Uterus (tissue), 4 donors: ENCODE measurements at places on chromosomes 13 and 19.

DNA sequence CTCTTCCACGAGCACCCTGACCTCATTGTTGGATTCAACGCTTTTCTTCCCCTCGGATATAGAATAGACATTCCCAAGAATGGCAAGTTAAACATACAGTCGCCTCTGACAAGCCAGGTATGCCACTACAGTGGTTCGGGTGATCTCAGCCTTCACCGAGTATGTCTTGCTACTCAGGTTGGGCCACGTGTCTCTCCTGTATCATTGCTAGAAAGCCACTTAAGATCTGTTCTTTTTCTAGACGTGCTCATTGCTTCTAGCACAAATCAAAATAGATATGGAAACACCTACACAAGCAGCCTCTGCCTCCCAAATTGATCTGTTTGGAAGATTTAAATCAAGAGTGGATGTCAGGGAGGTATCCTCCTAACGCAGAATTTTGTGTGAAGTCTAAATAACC lies 2.3 kb downstream of the SIN3B start:
- no peak for DNase-seq
- H3K4me3 ChIP-seq, result no peak overlapping the region
- H3K36me3 ChIP-seq, result no peaks in the 10 kb centered on the region
- no peaks in the 10 kb centered on the region for H3K27me3 ChIP-seq
- peaks cover 5% of the 10 kb centered on the region for H3K4me1 ChIP-seq

- H3K4me1 ChIP-seq, result no peaks in the 10 kb centered on the region
- H3K4me3 ChIP-seq, result no peak overlapping the region
- H3K27me3 ChIP-seq, result no peaks in the 10 kb centered on the region
- no peak overlapping the region for H3K27ac ChIP-seq
- DNase-seq, result no peak
- no peaks in the 10 kb centered on the region for H3K36me3 ChIP-seq
Measured at GRCh38 chr13:96002322-96003131, 50.7 kb downstream of the UGGT2 start.

GRCh38 chr13:98422046-98422445 lies 154.9 kb downstream of the STK24 start:
- no peaks in the 10 kb centered on the region for H3K27me3 ChIP-seq
- no peaks in the 10 kb centered on the region for H3K4me1 ChIP-seq
- no peak overlapping the region for H3K27ac ChIP-seq
- H3K4me3 ChIP-seq, result no peak overlapping the region
- DNase-seq, result no peak

DNA sequence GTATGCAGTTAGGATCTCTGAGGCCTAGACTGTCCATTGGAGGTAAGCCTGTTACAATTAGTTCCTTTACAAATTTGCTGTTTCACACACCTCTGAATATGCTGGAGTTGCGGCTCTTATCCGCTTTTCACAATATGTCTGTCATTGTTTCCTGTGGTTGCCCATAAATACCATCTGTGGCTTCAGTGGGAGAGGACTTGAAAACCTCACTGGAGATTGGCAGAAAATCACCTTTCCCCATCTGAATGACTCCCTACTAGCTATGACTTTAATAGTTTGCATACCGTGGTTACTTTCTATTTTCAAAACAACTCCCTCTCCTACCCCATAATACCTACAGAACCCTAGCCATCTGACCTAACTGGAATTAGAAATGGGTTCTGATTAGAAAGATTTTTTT lies 454.3 kb downstream of the PCDH17 start:
- no peak for DNase-seq
- H3K36me3 ChIP-seq, result no peaks in the 10 kb centered on the region
- H3K4me1 ChIP-seq, result no peaks in the 10 kb centered on the region
- no peak overlapping the region for H3K4me3 ChIP-seq
- H3K27ac ChIP-seq, result no peak overlapping the region

- no peaks in the 10 kb centered on the region for H3K36me3 ChIP-seq
- no peak for DNase-seq
- H3K27me3 ChIP-seq, result no peaks in the 10 kb centered on the region
- H3K4me1 ChIP-seq, result no peaks in the 10 kb centered on the region
- H3K27ac ChIP-seq, result no peak overlapping the region
Measured at GRCh38 chr13:59266478-59267063, 897.2 kb downstream of the DIAPH3 start.

GRCh38 chr13:40146611-40147117 lies 491.2 kb downstream of the COG6 start:
- H3K27me3 ChIP-seq, result no peaks in the 10 kb centered on the region
- no peak overlapping the region for H3K4me3 ChIP-seq
- peaks cover 10% of the 10 kb centered on the region for H3K4me1 ChIP-seq
- no peaks in the 10 kb centered on the region for H3K36me3 ChIP-seq

- H3K27ac ChIP-seq, result no peak overlapping the region
- H3K4me1 ChIP-seq, result no peaks in the 10 kb centered on the region
- H3K36me3 ChIP-seq, result no peaks in the 10 kb centered on the region
- no peak for DNase-seq
- no peak overlapping the region for H3K4me3 ChIP-seq
- no peaks in the 10 kb centered on the region for H3K27me3 ChIP-seq
Measured at GRCh38 chr19:5389353-5389752, 48.7 kb upstream of the PTPRS start.

DNA sequence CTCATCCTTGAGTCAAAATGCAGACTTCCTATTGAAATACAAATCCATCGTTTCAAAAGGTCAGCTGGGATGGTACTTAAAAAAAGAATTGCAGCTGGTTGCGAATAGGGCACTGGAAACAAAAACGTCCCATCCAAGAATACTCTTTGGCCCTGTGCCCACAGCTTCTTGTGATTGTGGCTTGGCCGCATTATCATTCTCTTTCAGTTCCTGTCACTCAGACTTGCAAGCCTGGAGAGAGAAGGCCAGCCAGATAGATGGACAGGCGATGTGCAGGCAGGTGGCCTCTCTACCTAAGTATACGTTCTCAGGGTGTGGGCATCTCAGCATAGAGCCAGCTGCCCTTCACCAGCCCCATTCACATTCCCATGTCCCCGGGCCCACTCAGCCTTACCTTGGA lies 208.5 kb upstream of the ZNF536 start:
- DNase-seq, result no peak
- no peak overlapping the region for H3K27ac ChIP-seq
- no peaks in the 10 kb centered on the region for H3K4me1 ChIP-seq
- no peaks in the 10 kb centered on the region for H3K27me3 ChIP-seq
- H3K4me3 ChIP-seq, result no peak overlapping the region

GRCh38 chr19:6802336-6803035 lies 30.0 kb downstream of the VAV1 start:
- DNase-seq, result no peak
- H3K27me3 ChIP-seq, result no peaks in the 10 kb centered on the region
- no peak overlapping the region for H3K4me3 ChIP-seq
- no peaks in the 10 kb centered on the region for H3K4me1 ChIP-seq
- no peak overlapping the region for H3K27ac ChIP-seq

DNA sequence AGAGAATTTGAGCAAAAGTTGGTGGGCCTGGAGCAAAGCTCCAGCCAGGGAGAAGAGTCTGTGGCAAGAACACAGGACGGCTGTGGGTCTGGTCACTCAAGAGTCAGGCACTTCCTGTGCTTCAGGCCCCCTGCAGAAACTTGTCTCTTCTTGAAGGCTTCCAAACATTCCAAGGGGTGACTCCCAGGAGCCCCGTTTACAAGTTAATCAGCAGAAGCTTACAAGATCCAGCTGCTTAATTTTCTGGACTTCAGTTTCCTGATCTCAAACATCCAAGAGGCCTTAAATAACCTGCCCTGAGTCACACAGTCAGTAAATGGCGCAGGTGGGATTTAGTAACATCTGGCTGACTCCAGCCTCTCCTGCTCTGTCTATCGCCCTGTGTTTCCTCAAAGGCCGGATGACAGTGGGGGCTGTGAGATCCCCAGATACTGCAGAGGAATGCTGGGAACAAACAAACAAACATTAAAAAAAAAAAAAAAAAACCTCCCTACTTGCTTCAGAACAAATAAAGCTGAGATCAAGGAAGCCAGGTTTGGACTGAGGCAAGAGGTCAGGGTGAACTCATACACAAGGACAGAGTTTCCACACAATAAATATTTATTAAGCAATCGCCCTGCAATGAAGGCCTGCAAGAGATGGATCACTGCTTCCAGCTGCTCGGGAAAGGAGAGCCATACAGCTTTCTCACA lies 175.4 kb upstream of the RFC3 start:
- no peaks in the 10 kb centered on the region for H3K27me3 ChIP-seq
- DNase-seq, result peak; percentile 83
- H3K36me3 ChIP-seq, result no peaks in the 10 kb centered on the region

GRCh38 chr13:32045537-32045936 lies 14.0 kb downstream of the FRY start:
- peak overlapping the region; percentile 71 for H3K27ac ChIP-seq
- no peaks in the 10 kb centered on the region for H3K36me3 ChIP-seq
- no peak for DNase-seq
- no peaks in the 10 kb centered on the region for H3K4me1 ChIP-seq
- H3K27me3 ChIP-seq, result no peaks in the 10 kb centered on the region

DNA sequence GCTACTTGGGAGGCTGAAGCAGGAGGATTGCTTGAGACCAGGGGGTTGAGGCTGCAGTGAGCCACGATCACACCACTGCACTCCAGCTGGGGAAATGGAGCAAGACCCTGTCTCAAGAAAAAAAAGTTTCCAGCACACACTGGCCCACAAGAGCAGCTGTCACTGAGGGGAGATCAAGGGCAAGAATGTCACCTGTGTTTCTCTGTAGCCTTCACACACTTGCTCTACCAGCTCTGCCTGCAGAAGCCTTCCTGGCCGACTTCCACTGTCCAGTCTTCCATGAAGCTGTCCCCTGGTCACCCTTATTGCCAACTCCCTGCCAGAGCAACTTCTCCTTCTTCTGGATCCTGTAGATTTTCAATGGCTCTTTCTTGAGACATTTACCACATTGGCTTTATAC lies 158.0 kb downstream of the KCTD15 start:
- H3K4me1 ChIP-seq, result no peaks in the 10 kb centered on the region
- H3K36me3 ChIP-seq, result no peaks in the 10 kb centered on the region
- no peak overlapping the region for H3K27ac ChIP-seq
- no peaks in the 10 kb centered on the region for H3K27me3 ChIP-seq

DNA sequence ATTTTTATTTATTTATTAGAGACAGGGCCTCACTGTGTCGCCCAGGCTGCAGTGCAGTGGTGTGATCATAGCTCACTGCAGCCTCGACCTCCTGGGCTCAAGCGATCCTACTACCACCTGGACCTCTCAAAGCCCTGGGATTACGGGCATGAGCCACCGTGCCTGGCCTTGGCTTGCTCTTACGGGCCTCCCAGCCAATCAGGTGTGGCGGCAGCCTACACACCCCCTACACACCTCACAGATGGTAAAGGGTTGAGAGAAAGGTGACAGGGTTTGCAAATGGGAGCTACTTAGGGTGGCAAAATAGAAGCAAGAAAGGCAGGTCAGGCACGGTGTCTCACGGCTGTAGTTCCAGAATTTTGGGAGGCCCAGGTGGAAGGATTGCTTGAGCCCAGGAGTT lies 1.0 kb upstream of the ZBTB32 start:
- H3K27ac ChIP-seq, result no peak overlapping the region
- no peaks in the 10 kb centered on the region for H3K36me3 ChIP-seq
- no peak for DNase-seq
- H3K4me3 ChIP-seq, result no peak overlapping the region

DNA sequence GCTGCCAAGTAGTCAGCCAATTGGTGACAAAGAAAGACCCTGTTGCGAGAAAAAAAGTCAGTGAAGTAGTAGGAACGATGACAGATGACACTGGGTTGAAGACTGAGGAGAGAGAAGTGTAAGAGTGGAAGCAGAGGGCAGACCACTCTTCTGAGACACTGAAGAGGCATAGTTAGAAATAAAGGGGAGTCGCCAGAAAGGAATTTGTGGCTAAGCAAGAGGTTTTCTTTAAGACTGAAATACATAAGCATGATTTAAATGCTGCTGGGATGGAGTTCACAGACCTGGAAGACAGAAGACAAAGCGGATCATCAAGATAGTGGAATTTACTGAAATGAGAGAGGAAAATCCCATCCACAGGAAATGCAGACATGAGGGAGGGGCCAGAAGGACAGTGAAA lies 56.2 kb upstream of the USPL1 start:
- no peak overlapping the region for H3K4me3 ChIP-seq
- no peaks in the 10 kb centered on the region for H3K36me3 ChIP-seq
- DNase-seq, result no peak
- no peaks in the 10 kb centered on the region for H3K4me1 ChIP-seq

- H3K36me3 ChIP-seq, result no peaks in the 10 kb centered on the region
- H3K4me1 ChIP-seq, result no peaks in the 10 kb centered on the region
- DNase-seq, result no peak
- H3K27ac ChIP-seq, result no peak overlapping the region
- H3K4me3 ChIP-seq, result no peak overlapping the region
Measured at GRCh38 chr13:100604918-100605710, 16.5 kb upstream of the GGACT start.

DNA sequence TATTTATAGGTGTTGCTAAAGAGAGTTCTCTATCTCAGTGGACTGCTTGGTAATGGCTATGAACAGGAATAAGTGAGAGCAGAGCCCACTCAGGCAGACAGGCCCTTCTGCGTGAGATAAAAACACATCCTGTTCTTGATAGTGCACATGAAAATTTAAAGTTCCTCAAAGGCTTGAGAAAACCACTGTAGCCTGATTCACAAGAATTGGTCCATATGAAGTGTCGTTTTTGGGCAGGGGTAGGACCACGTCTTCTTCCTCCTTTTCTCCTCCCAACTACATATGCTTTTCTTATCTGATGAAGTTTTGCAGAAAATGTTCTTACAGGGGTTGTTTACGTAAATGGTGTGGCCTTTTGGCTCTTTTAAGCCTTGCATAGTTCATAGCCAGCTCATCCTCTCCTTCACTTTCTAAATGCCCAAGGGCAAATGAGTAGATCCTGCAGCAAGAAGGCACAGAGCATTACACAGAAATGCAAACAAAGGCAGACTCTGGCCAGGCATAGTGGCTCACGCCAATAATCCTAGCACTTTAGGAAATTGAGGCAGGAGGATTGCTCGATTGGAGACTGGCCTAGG lies 53.8 kb downstream of the RNF6 start:
- H3K27me3 ChIP-seq, result no peaks in the 10 kb centered on the region
- DNase-seq, result no peak
- no peak overlapping the region for H3K4me3 ChIP-seq
- H3K4me1 ChIP-seq, result no peaks in the 10 kb centered on the region
- H3K27ac ChIP-seq, result no peak overlapping the region
- no peaks in the 10 kb centered on the region for H3K36me3 ChIP-seq

DNA sequence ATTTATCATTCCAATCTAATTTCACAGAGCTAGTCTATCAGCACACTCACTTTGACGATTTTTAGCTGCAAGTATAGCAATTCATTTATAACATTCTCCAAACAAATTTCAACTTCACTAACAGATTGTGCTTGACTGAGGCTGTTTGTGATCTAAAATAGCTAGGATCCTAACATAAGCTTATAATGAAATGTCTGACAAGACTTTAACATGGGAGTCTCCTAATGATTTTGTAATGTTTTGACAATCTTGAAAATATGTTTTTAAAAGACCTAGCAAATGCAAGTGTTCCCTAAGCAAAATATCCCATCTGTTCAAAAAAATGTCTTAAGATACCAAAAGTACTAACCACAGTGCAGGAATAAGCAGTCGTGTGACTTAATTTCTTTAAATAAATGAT lies 889.5 kb upstream of the SPRY2 start:
- no peaks in the 10 kb centered on the region for H3K4me1 ChIP-seq
- no peaks in the 10 kb centered on the region for H3K36me3 ChIP-seq
- no peak overlapping the region for H3K27ac ChIP-seq
- DNase-seq, result no peak

- H3K36me3 ChIP-seq, result no peaks in the 10 kb centered on the region
- DNase-seq, result no peak
- no peak overlapping the region for H3K27ac ChIP-seq
Measured at GRCh38 chr13:36839981-36840380, 21.0 kb downstream of the RFXAP start.

- DNase-seq, result no peak
- no peaks in the 10 kb centered on the region for H3K27me3 ChIP-seq
- H3K36me3 ChIP-seq, result no peaks in the 10 kb centered on the region
- H3K4me3 ChIP-seq, result no peak overlapping the region
- H3K27ac ChIP-seq, result no peak overlapping the region
- H3K4me1 ChIP-seq, result no peaks in the 10 kb centered on the region
Measured at GRCh38 chr13:25764378-25764777, 287.4 kb downstream of the SHISA2 start.
